Stimulated activated CD4-positive, alpha-beta T cell treated with anti-CD3 and anti-CD28 coated beads, TNF-alpha, amount 100 ng/mL, for 24 hours (primary cell): ENCODE measurements at places on chromosomes 3 and 15.

GRCh38 chr15:77391372-77391951 lies 28.4 kb downstream of the PEAK1 start:
- no peak for DNase-seq

- DNase-seq, result no peak
Observed at GRCh38 chr3:193872265-193872753, 263.6 kb upstream of the HES1 start.

DNA sequence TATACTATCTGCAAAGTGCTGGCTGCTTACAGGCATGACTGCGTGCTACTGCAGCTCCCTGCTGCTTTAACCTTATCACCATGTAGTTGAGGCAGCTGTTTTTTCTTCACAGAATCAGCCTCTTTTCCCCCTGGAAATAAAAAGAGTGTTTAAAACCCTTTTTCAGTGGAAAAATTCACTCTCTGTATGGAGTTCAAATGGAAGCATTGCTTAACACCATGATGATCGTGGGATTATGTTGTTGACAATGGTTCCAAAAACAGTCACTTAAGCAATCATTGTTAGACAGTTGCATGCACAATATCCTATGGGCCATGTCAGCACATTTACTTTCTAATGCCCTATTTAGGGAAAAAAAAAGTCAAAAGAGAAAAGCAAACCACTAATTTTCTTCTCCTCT lies 536.4 kb downstream of the UNC13C start:
- DNase-seq, result no peak

GRCh38 chr3:63092515-63092914 lies 185.6 kb upstream of the SYNPR start:
- DNase-seq, result no peak

DNA sequence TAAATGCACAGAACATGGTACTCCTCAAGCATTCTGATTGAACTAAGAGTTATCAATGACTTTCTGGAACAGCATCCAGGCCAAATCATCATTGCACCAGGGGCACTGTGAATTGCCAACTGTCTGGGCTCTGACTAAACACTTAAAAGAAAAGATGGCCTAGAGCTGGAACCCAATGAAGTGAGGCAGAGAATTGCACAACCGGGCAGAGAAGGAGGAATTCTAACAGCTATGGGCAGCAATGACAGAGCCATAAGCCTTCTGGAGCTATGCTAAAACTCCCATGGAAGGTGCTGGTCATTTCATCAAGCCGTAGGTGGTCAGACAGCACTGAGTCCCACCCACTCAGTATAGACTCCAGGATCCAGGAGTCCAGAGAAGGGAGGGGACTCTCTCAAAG lies 48.1 kb upstream of the OXTR start:
- no peak for DNase-seq

DNA sequence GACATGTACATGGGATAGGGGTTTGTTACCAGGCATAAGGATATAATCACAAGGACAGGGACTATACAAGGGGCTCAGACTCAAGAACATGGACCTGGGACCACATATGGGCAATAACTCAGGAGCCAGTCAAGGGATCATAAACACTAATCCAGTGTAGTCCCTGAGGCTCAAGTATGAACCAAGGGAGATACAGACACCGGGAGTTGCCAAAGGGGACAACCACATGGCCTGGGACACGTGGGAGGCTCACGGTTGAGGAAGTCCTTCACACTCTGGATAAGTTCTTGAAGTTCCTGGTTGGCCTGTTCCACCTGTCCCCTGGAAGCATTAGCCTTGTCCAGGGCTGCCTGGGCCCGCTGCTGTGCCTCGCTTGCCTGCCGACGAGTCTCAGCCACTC lies 1.8 kb upstream of the USP19 start:
- DNase-seq, result no peak

- no peak for DNase-seq
Observed at GRCh38 chr15:78425643-78426042, 12.4 kb upstream of the IREB2 start.

DNA sequence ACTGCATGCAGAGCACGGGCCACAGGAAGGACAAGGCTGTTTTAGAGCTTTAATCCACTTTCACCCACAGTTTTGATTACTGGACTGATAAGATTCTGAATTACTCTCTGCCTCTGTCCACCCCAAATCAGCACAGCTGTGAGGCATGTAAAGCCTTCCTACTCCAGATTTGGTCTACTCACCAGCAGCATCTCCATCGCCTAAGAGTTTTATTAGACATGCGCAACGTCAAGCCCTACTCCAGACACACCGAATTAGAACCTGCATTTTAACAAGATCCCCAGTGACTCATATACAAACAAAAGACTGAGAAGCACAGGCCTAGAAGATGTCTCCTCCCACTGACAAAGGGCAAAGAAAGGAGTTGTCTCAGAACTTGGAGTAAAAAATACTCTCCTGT lies 221.2 kb downstream of the TUSC7 start:
- no peak for DNase-seq

DNA sequence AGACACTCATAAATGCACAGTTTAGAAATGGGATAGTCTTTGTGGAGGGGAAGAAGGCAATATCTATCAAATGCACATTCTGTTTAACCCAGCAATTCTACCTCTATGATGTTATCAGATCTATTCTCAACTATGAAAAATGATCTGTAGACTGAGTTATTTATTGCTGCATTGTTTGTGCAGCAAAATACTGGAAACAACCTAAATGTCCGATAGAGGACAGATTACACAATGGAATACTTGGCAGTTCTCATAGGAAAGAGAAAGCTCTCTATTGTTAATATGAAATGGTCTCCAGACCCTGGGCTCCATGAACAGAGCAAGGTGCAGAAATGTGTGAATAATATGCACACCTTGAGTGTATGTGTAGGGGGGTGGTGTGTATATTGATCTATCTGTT lies 49.0 kb upstream of the SELENOK start:
- no peak for DNase-seq

DNA sequence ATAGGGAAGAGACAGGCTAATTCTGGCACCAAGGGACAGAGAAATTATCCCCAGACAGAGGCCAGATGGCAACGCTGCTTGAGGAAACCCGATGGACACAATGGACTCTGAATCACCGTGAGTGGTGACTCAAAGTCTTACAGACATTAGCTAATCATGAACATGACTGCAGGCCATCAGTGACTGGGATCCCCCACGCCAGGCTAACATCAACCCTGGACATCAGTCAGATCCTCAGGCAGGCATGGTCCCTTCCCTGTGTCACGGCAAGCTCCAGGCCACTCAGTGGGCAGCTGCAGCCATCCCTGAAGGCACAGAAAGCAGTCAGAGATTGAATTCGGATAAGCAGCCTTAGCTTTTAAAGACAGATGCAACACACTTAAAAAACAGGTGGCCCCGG lies 23.8 kb upstream of the OXTR start:
- no peak for DNase-seq

GRCh38 chr15:68023307-68024101 lies 30.6 kb upstream of the PIAS1 start:
- DNase-seq, result no peak

- DNase-seq, result no peak
Observed at GRCh38 chr15:78831229-78832207, 20.3 kb upstream of the ADAMTS7 start.

- DNase-seq, result no peak
Observed at GRCh38 chr3:46614431-46614830, 2.1 kb downstream of the FAM240A start.

GRCh38 chr3:160973067-160973809 lies 131.9 kb downstream of the B3GALNT1 start:
- DNase-seq, result no peak

- no peak for DNase-seq
Observed at GRCh38 chr3:37806505-37807200, 55.0 kb upstream of the CTDSPL start.

GRCh38 chr15:40183636-40184463 lies 23.0 kb downstream of the BUB1B start:
- no peak for DNase-seq

DNA sequence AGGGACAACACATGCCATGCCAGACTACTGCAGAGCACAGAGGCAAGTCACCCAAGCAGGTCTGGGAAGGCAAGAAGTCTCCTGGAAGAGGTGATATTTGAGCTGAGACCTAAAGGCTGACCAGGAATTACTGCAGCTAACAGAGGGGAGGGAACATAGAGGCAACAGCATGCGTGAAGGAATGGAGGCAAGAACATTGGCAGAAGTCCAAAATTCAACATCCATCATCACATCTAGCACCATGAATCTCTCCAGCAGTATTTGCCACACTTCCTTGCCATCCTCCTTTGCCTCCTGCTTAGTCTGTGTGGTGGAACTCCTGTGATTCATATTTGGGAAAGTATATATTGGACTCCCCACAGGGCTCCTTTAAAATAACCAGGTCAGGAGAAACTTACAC lies 870 bp upstream of the TSEN2 start:
- no peak for DNase-seq

DNA sequence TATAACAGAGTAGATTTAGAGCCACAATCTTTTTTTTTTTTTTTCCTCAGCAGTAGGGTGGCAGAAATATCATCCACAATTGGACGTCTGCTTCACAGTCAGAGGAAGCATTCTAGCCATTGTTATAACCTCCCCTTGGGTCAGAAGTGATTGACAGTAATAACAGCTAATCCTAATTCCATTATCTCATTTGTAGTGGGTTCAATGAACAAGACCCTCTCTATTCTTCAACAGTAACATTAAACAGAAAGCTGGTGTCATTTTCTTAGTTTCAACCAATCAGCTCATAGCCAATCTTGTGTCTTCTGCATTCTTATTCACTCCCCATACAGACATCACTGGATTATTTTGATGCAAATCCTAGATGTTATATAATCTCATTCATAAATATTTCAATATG lies 44.6 kb downstream of the QTRT2 start:
- no peak for DNase-seq

- no peak for DNase-seq
Observed at GRCh38 chr15:62603742-62604141, 438.7 kb upstream of the C2CD4B start.

- no peak for DNase-seq
Observed at GRCh38 chr3:116188231-116188785, 257.0 kb downstream of the LSAMP start.

- DNase-seq, result no peak
Observed at GRCh38 chr3:71438904-71439303, 144.6 kb downstream of the FOXP1 start.

DNA sequence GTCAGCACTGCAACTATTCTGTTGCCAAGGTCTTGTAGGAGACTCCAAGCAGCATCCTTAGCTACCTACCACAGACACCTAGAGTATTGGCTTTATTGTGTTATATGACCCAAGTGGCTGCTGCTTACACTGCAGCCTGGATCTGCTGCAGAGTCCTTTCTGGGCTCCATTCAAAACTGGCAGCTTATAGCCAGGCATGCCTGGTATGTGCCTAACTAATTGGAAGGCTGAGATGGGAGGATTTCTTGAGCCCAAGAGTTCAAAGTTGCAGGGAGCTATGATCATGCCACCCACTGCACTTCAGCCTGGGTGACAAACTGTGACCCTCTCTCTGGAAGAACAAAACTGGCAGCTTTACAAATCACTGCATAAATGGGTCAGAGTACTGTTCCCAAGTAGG lies 8.6 kb downstream of the NDUFB4 start:
- DNase-seq, result no peak

DNA sequence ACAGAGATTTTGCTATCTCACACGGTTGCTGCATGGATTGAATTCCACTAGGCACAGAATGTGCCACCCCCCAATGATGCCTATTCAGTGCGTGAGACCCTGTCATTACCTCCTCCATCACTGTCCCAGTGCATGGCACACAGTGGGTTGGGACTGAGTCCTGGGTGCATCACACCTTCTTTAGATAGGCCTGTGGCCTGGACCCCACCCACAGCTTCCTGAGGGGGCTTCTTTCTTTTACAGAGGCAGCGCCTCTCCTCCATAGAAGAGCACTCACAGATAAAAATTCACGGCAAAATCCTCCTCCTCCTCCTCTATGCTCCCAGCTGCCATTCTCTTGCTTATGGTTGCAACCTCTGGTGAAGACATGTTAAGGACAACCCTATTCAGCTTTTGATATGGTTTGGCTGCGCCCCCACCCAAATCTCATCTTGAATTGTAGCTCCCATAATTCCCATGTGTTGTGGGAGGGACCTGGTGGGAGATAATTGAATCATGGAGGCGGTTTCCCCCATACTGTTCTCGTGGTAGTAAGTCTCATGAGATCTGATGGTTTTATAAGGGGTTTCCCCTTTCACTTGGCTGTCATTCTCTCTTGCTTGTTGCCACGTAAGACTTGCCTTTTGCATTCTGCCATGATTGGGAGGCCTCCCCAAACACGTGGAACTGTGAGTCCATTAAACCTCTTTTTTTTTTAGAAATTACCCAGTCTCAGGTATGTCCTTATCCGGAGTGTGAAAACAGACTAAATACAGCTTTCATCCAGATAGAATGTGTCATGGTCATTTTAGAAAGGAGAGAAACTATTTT lies 147.6 kb downstream of the KLF13 start:
- DNase-seq, result no peak

DNA sequence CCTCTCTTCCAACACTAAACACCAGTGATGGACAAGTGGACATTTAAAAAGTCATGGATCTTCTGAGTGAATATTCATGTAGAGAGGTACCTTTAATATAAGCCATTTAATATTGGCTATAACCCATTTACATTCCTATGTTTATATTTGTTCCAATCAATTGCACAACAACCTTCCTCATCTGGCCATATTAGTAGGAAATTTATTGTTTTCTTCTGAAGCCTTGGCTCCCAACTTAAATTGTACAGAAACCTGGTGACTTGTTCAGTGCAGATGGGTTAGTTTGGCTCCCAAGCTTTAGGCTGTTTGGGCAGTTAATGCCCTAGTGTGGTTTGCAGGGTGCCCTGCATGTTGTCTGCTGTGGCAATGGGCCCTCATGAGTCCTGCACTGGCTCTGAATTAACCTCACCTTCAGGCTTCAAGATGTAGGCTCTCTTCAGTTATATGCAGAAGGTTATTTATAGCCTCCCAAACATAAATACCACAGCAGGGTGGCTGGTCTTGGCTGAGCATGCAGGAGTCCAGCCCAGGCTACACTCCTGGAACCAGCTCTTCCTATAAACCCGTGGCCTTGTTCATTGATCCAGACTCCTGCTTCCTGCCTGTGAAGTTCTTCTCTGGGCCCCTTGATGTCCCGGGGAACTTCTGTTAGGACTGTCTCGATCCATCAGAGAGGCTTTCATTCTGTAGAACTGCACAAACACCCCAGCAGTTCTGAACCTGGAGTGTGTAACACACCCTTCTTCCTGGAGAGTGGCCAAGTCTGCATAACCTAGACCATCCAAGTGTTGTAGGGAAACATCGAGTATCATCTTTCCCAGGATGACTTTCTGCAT lies 57.0 kb downstream of the DUT start:
- DNase-seq, result no peak

- DNase-seq, result no peak
Observed at GRCh38 chr3:115348951-115349745, 202.1 kb upstream of the ZBTB20 start.

DNA sequence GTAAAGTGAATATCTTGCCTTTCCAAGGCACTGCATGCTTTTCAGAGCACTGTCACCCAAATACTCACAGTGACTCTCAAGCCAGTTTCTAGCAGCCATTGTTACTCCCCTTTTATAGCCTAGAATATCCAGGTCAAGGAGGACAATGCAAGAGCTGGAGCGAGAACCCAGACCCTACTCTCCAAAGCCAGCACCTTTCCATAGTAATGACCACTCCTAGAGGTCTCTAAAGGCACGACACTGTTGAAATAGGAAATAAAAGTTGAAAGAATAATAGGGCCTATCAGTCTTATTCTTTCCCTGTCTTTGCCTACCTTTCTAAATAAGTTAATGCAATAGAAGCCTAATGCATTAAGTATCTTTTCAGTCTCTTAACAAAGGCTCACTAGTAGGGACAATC lies 33.6 kb upstream of the DUT start:
- DNase-seq, result no peak
